ENCODE measurements at places on chromosomes 4 and X. TPM values are rescaled to one million over a fixed set of nuclear protein-coding genes. Genes with fewer than 3 reads are reported as not detected.

DNA sequence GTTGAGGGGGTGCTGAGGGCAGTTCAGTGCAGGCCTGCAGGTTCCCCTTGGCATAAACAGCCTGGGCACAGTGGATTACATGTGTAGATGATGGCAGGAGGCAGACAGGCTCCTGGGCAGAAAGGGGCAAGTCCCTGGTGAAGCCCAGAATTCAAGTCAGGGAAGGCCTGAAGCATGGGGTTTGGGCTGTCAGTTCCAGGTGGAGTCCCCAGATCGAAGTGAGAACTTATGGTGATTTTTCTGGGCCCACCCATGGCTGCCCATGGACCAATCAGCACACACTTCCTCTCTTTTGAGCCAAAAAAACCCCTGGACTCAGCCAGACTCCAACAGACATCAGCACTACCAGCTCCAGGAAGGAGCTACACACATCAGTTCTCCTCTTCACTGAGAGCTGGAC is 529.1 kb downstream of the PPARGC1A start:
- H3K27me3 ChIP-seq, result no peaks in the 10 kb centered on the region
- DNase-seq, result no peak
- no peaks in the 10 kb centered on the region for H3K36me3 ChIP-seq
- H3K4me1 ChIP-seq, result no peaks in the 10 kb centered on the region

- H3K4me3 ChIP-seq, result no peak overlapping the region
- H3K4me1 ChIP-seq, result no peaks in the 10 kb centered on the region
- no peaks in the 10 kb centered on the region for H3K27me3 ChIP-seq
- no peak overlapping the region for H3K27ac ChIP-seq
Observed at GRCh38 chr4:154390324-154390723, 101.3 kb downstream of the DCHS2 start.

- H3K27ac ChIP-seq, result no peak overlapping the region
- H3K27me3 ChIP-seq, result no peaks in the 10 kb centered on the region
- H3K36me3 ChIP-seq, result no peaks in the 10 kb centered on the region
- H3K4me3 ChIP-seq, result no peak overlapping the region
- DNase-seq, result no peak
Observed at GRCh38 chr4:91111556-91111955, 984.4 kb downstream of the CCSER1 start.

ZNF81 gene
- total RNA-seq, result 10.0 TPM

CXorf49 gene
- total RNA-seq, result not detected

- no peaks in the 10 kb centered on the region for H3K36me3 ChIP-seq
- H3K27ac ChIP-seq, result no peak overlapping the region
- no peak for DNase-seq
- no peak overlapping the region for H3K4me3 ChIP-seq
Observed at GRCh38 chr4:80454556-80454955, 119.0 kb downstream of the CFAP299 start.

MTNR1A gene
- not detected for total RNA-seq

WWC2 gene
- 142 TPM for total RNA-seq

DNA sequence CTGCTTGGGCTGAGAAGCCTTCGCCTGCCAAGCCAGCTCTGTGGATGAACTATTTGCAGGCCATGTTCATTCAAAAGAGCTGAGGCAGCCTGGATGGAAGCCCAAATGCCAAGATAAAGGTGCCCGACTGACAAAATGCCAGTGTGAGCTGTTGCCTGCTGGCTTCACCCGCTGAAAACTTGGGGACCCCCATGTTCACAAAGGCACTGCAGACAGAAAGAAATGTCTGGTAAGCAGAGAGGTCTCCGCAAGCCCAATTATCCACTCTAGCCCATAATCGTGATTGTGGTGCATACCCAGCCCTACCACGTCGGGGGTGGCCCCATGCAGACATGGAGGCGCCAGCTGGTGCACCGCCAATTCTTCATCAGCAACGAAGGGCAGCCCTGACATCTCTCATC is 13.0 kb upstream of the SMIM20 start:
- H3K27ac ChIP-seq, result no peak overlapping the region
- DNase-seq, result no peak
- no peaks in the 10 kb centered on the region for H3K27me3 ChIP-seq

DNA sequence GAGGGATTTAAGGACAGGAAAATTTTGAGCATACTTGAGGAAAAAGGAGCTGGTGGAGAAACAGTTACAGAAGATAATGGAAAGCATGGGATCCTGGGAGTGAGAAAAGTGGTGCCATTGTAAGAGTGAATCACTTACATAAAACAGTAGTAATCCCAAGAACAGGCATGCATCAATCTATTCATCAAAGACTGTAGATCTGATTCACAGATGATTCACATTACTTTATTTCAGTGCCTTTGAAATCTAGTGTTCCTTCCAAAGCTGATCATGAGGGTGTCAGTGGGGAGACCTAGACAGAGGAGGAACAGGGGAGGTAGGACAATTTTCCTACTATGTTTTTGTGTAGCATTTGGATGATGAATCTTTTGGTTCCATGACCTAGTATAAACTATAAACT is 102.7 kb downstream of the TAB3 start:
- no peak overlapping the region for H3K27ac ChIP-seq
- no peaks in the 10 kb centered on the region for H3K36me3 ChIP-seq
- H3K4me3 ChIP-seq, result no peak overlapping the region
- no peaks in the 10 kb centered on the region for H3K4me1 ChIP-seq

GRCh38 chr4:103091601-103092223 is 7.9 kb downstream of the BDH2 start:
- no peak for DNase-seq
- H3K4me3 ChIP-seq, result no peak overlapping the region
- H3K27ac ChIP-seq, result no peak overlapping the region
- peaks cover 60% of the 10 kb centered on the region for H3K36me3 ChIP-seq
- H3K4me1 ChIP-seq, result no peaks in the 10 kb centered on the region

DNA sequence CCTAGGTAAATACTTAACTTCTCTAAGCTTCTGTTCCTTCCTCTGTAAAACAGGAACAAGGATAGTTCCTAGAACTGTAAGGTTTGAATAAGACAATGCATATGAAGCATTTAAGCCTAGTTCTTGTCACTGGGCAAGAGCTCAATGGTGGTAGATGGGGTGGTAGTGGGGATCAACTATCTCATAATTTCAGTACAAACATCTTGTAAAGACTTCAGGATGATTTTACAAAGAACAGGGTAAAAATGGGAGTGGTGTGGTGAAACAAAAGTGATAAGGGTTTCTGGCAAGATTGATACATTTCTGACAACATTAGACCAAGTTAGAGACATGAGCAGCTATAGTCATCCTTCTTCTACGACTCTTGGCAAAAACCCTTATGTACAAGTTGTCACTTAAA is 137.8 kb downstream of the SCFD2 start:
- no peak for DNase-seq
- no peaks in the 10 kb centered on the region for H3K36me3 ChIP-seq
- no peaks in the 10 kb centered on the region for H3K27me3 ChIP-seq
- H3K4me1 ChIP-seq, result no peaks in the 10 kb centered on the region

- H3K27me3 ChIP-seq, result no peaks in the 10 kb centered on the region
- H3K27ac ChIP-seq, result no peak overlapping the region
- H3K4me1 ChIP-seq, result peaks cover 10% of the 10 kb centered on the region
- no peaks in the 10 kb centered on the region for H3K36me3 ChIP-seq
- H3K4me3 ChIP-seq, result no peak overlapping the region
Observed at GRCh38 chr4:26082565-26082964, 168.5 kb downstream of the SMIM20 start.

CFAP47 gene
- total RNA-seq, result not detected

DNA sequence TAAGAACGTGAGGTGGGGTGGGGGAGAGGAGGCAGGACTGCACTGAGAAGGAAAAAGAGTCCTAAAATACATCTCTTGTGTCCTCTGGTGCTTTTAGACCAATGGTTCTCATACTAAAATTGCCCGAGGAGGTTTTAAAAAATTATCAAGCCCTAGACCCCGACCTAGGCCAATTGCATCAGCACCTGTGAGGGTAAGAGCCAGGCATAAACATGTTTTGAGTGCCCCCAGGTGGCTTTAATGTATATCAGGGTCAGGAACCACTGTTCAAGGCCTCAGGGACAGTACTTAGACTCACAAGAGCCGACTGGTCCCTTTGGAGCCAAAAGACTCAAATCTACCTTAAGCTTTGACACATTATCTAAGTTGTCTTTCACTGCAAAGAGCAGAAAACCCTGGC is 37.5 kb upstream of the TMEM150C start:
- H3K4me3 ChIP-seq, result no peak overlapping the region
- H3K27me3 ChIP-seq, result peaks cover 4% of the 10 kb centered on the region
- H3K4me1 ChIP-seq, result no peaks in the 10 kb centered on the region
- H3K36me3 ChIP-seq, result no peaks in the 10 kb centered on the region
- DNase-seq, result no peak

- H3K27me3 ChIP-seq, result no peaks in the 10 kb centered on the region
- H3K27ac ChIP-seq, result no peak overlapping the region
- no peaks in the 10 kb centered on the region for H3K36me3 ChIP-seq
Observed at GRCh38 chr4:11005300-11005699, 320.7 kb upstream of the CLNK start.

DNA sequence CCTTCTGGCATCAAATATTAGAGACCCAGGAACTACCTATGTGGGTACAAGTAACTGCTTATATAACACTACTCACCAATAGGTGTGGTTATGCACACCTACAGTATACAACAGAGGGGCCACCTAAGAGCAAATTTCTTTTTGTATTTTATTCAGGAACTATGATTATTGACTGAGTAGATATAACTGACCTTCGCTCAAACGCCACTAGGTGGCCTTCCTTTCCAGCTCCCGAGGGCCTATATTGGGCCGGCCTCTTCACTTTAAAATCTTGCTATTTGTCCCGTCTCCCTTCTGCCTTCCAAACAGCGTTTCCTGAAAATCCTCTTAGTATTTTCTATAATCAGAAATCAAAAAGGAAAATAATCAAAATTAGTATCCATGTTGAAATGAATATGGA is 19.9 kb upstream of the PABPC5 start:
- H3K27me3 ChIP-seq, result no peaks in the 10 kb centered on the region
- no peaks in the 10 kb centered on the region for H3K4me1 ChIP-seq
- no peak for DNase-seq
- H3K4me3 ChIP-seq, result no peak overlapping the region

GRCh38 chr4:15003401-15003890 is 1.2 kb downstream of the CPEB2 start:
- DNase-seq, result peak; percentile 85
- H3K36me3 ChIP-seq, result peaks cover 11% of the 10 kb centered on the region
- peaks cover 29% of the 10 kb centered on the region for H3K4me1 ChIP-seq
- peak overlapping the region; percentile 100 for H3K27ac ChIP-seq

- DNase-seq, result no peak
- no peak overlapping the region for H3K4me3 ChIP-seq
- H3K27ac ChIP-seq, result no peak overlapping the region
- no peaks in the 10 kb centered on the region for H3K36me3 ChIP-seq
- no peaks in the 10 kb centered on the region for H3K4me1 ChIP-seq
Observed at GRCh38 chr4:158015241-158015640, 157.6 kb downstream of the GASK1B start.

DNA sequence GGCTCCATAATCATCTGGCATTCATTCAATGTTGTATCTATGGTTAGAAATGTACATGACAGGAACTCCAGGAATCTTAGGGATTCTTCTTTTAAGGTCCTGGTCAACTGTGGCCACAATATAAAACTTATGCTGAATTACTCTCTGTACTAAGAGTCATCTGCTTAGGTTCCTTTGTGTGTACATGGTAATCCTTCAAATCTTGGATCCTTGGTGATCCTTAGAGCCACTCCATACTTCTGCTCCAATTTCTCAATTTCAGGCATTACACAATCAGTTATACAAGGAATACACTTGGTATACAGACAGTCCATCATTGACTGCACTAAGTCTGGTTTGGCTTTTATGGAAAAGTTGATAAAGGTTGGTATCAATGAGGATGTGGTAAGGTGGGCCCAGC is 5.8 kb downstream of the SRD5A3 start:
- DNase-seq, result no peak
- H3K27ac ChIP-seq, result no peak overlapping the region
- no peaks in the 10 kb centered on the region for H3K36me3 ChIP-seq
- no peaks in the 10 kb centered on the region for H3K27me3 ChIP-seq
- peaks cover 18% of the 10 kb centered on the region for H3K4me1 ChIP-seq
- no peak overlapping the region for H3K4me3 ChIP-seq

- H3K36me3 ChIP-seq, result no peaks in the 10 kb centered on the region
- no peak overlapping the region for H3K4me3 ChIP-seq
- no peak for DNase-seq
- no peak overlapping the region for H3K27ac ChIP-seq
- H3K27me3 ChIP-seq, result no peaks in the 10 kb centered on the region
- no peaks in the 10 kb centered on the region for H3K4me1 ChIP-seq
Observed at GRCh38 chrX:139736151-139736550, 28.2 kb upstream of the MCF2 start.
